ENCODE measurements at places on chromosomes 12 and 14.
A peak's percentile ranks its signal among the peaks of the same experiment; 100 is the strongest.

- DNase-seq = no peak
Observed at GRCh38 chr14:63663428-63664341, 22.0 kb upstream of the WDR89 start.

- no peak for DNase-seq
Observed at GRCh38 chr14:71610149-71610548, 322.1 kb upstream of the RGS6 start.

- DNase-seq = peak; percentile 1
Observed at GRCh38 chr12:102702447-102703114, 214.5 kb downstream of the PAH start.

GRCh38 chr12:106892075-106892474 lies 63.6 kb upstream of the TMEM263 start:
- no peak for DNase-seq

- DNase-seq = no peak
Observed at GRCh38 chr14:79412822-79413221, 798.5 kb downstream of the DIO2 start.

DNA sequence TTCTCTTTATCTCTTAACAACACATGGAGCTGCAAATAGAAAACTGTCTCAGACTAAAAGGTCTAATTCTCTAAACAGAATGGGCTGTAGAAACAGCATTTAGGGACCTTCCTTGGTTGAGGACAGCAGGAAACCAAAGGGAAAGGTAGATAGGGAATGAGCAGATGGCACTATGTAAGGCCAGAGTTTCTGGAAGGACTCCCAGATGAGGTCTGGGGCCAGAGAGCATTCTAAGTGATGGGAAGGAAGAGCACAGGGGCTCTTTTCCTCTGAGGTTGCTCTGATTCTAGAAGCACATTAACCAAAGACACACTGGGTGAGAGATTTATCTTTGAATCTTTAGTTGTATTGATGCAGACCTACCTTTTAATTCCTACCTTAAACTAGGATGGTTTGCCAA lies 79.4 kb downstream of the TPH2 start:
- DNase-seq = no peak

GRCh38 chr14:58297762-58298476 lies 436 bp upstream of the ARID4A start:
- peak; percentile 97 for DNase-seq

DNA sequence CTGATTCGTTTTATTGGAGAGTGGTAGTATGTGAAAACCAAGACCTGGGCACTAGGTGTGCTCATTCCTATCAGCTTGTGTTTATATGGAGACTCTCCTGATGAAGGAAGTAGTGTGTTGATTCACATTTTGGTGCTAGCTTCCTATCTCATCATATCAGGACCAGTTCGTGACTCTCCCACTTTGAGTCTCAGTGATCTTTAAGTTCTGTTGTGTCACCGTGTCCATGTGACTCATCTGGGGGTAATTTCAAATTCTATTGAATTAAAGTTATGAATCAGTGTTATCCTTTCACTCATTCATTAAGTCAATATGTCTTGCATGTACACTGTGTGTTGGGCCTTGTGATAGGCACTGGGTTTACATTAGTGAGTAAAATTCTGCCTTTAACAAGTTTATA lies 180.2 kb downstream of the CACNA1C start:
- no peak for DNase-seq

DNA sequence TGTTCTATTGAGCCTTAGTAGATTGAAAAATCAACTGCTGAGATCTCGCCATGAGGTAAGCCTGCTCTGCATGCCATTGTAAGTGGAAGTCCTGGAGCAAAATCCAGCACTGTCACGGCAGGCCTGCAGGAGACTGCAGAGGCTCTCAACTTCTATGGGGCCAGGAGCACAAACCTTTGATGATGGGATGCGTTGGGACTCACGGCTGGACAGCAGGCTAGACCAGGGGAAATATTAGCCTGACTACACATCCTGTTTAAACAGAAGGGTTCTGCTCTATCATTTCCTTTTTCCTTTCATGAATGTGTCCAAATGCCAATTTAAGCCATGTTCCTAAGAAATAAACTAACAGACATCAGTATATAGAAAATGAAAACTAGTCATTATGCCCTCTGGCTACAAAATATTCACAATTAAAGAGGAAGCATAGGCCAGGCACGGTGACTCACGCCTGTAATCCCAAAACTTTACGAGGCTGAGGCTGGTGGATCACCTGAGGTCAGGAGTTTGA lies 33.9 kb upstream of the RASSF8 start:
- no peak for DNase-seq

- no peak for DNase-seq
Observed at GRCh38 chr14:78829274-78829673, 659.1 kb downstream of the NRXN3 start.

- no peak for DNase-seq
Observed at GRCh38 chr12:62907561-62907960, 27.4 kb downstream of the PPM1H start.
